Activated naive CD4-positive, alpha-beta T cell treated with Interleukin-2 at 50 U/mL for 16 hours (primary cell): ENCODE measurements at places on chromosomes 5 and 9.
A peak's percentile ranks its signal among the peaks of the same experiment; 100 is the strongest.

DNA sequence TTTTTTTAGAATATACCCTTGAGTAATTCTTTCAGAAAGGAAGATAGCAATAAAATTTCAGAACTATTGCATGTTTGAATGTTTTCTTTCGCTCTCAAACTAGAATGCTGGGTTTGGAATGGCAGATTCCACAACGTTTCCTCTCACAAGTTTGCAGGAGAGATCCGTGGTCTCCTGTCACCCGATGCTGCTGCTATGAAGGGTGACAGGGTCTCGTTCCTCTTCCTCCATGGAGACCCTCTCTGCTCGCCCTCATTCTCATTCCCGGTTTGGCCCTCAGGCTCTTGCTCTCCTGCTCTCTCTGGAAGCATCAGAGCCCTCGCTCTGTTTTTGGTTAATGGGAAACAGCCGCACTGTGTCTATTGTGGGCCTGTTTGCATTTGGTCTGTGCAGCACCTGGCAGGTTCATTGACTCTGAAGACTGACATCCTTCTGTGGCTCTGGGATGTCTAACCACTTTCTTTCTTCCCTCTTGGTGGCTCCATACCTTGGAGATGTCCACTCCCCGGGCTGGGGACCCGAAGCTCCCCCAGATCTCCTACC is 12.6 kb upstream of the FAM163B start:
- no peak for DNase-seq

DNA sequence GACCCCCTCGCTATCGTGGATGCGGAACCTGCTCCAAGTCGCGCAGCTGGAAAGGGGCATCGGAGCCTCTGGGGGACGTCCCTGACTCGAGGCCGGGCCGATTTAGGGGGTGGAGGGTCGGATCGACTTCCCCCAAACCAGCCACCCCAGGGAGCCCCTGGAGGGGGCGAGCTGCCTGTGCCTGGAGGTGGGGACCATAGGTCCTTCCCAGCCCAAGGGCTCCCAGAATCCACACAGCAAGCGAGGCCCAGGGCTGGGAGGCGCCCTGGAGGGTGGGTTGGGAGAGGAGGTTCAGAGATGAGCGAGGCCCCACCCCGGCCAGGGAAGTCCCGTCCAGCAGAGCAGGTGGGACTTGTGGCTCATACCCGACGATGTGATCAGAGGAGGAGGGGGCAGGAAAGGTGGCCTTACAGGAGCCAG is 147.6 kb downstream of the GAPVD1 start:
- DNase-seq: no peak

DNA sequence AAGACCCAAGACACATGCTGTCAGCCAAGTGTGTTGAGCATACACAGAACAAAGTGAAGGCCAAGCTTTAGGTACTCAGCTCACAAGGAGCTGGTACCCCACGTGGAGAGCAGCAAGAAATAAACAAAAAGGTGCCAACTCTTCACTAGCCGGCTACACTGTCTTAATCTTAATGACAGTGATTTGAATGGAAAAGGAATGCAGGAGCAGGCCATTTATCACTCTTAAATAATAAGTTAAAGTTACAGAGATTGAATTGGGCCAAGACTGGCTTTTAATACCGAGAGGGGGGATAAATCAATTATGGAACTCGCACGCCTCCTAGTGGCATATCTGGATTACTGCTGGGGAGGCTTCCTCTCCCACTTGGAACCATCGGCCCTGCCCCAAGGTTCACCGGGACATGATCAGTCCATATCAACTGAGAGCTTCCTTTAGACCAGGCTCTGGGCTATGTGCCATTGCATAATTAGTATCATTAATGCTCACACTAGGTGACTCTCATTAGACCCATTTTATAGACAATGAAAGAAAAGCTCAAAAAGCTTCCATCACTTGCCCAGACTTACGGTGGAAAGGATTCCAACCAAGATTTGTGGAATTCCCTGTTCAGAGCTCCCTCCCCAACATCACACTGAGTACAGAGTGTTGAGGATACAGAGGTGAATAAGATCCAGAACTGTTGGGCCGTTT is 94.0 kb downstream of the ACTL7B start:
- no peak for DNase-seq

GRCh38 chr5:28473531-28474107 is 1435.2 kb upstream of the CDH9 start:
- no peak for DNase-seq

DNA sequence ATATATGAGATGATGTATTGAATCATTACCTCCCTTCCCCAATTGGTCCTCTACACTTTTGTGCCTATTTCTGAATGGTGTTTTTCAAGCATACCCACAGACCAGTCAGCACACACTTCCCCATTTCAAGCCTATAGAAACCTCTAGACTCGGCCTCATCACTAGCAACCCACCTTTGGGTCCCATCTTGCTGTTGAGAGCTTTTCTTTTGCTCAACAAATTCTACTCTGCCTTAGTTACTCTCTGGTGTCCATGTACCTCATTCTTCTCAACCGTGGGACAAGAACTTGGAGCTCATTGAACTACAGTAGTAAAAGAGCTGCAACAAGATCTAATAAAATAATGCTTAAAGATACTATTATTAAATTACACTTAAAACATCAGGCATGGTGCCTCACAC is 49.0 kb upstream of the KDM4C start:
- no peak for DNase-seq

GRCh38 chr5:37494756-37495155 is 115.6 kb downstream of the WDR70 start:
- DNase-seq: no peak

DNA sequence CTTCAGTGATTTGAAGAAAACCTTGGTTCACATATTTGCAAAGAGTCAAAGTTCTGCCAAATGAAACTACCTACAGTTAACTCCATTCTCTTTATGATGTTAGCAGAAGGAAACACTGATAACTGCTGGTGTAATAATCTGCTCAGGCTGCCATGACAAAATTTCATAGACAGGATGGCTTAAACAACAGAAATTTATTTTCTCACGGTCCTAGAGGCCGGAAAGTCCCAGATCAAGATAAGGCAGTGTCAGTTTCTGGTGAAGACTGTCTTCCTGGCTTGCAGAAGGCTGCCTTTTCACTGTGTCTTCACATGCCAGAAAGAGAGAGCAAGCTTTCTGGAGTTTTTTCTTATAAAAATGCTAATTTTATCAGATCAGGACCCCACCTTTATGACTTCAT is 102.4 kb upstream of the PARP8 start:
- peak; percentile 15 for DNase-seq

DNA sequence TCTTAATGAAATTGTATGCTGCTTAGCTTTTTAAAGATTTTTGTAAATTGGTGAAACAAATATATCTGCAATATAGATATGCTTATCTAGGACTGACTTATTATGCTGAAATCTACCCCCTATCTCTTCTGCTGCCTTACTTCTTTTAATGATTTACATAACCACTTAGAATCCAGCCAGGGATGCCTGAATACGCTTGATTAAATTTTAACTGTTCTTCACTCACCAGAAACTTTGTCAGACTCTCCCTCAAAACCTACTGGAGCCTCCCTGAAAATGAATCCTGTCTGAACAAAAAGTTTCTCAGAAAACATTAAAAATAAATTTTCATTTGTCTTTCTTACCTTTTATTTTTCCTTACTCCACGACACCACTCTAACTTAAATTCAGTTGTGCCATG is 111.7 kb downstream of the ST8SIA4 start:
- no peak for DNase-seq

GRCh38 chr5:1239505-1240251 is 14.5 kb downstream of the SLC6A18 start:
- DNase-seq: no peak

DNA sequence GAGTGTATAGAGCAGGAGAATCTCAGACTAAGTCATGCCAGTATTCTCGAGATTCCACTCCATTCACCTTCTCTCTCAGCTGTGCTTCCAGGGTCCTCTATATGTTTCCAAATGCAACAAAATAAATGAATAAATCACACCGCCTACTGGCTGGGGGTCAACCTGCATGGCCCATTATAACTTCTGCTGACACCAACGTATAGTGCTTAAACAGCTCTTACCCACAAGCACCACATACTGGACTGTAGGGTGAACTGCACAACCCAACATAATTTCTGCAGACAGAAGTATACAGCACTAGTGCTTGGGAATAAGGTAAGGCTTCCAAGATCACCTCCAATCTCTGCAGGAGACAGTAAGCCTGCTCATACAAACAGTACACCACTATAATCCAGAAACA is 33.1 kb upstream of the HTR4 start:
- no peak for DNase-seq

- no peak for DNase-seq
Observed at GRCh38 chr5:117204404-117204803, 629.8 kb upstream of the SEMA6A start.

DNA sequence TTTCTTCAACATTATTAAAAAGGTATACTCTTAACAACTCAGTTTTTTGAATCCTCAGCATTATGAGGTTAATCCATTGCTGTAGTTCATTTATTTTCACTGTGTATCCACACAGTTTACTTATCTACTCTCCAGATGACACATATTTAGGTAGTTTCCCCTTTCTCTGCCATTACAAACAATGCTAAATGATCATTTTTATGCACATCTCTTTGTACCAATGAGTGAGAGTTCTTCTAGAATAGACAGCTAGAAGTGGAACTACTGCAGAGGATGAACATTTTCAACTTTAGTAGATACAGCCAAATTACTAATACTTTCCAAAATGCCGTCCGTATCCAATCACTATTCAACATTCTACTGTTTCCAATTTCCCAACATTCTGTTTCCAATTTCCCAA is 11.5 kb downstream of the AFF4 start:
- no peak for DNase-seq
